ENCODE measurements at places on chromosomes 3 and 15. TPM values are rescaled to one million over a fixed set of nuclear protein-coding genes. Genes with fewer than 3 reads are reported as not detected.

GRCh38 chr3:4462369-4463040 is 4.6 kb downstream of the SUMF1 start:
- no peak for DNase-seq

DNA sequence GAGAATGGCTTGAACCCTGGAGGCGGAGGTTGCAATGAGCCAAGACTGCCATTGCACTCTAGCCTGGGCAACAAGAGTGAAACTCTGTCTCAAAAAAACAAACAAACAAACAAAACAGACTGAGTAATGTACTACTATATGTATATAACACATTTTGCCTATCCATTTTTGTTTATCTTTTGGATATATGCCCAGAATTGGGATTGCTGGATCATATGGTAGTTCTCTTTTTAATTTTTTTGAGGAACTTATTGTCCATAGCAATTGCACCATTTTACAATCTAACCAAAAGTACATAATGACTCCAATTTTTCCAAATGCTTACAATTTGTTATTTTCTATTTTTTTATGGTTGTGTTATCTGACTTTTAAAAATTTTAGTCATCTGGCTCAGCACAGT is 47.3 kb downstream of the GMPS start:
- DNase-seq, result no peak

DNA sequence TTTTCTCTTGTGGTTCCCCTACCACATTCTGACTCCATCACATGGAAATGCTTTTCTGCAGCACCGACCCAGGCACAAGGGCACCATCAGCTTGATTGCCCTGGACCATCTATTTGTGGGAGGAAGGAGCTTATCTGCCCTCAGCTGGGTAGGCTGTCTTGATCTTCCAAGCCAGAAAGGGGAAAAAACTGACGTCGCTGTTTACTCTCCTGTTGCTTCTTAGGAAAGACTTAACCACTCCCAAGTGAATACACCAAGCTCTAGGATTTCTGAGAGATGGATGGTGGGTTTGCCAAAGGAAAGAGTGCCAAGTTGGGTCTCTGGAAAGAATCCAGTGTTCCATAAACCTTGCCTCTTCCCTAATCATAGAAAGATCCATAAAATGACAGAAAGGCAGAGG is 4.0 kb downstream of the TNFAIP8L3 start:
- no peak for DNase-seq

DNA sequence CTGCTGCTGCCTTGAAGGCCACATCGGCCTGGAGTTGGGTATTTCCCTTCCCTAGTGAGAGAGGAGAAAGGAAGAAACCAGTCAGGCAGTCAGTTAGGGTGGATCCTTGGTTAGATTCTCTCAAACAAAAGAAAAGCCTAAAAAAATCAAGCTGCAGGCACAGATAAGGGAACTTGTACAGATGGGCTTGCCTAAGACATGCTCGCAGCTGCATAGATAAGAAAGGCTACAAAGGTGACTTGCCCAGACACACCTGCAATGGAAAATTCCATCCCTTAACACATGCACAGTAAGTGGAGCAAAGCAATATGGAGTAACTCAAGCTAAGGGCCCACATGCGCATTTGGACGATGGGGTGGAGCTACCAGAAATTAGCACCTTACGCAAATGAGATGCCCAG is 199.7 kb upstream of the ARPP21 start:
- no peak for DNase-seq

DNA sequence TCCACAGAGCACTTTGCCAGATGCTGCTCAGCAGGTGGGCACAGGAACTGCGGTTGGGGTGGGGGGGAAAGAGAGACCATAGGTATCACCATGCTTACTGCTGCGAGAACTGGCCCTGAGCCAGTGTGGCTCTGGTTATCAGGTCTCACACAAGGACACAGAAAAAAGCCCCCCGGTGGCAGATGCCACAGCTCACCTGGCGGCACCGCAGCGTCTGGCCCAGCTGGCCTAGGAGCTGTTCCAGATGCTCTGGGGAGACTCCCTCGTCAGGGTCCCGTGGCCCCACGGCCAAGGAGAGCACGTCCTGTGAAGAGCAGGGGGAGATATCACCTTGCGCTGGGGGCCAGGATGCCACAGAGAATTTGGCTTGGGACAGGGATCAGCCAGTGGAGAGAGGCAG is 10.8 kb downstream of the CDAN1 start:
- DNase-seq, result no peak

GRCh38 chr3:46990573-46991374 is 11.3 kb downstream of the NBEAL2 start:
- no peak for DNase-seq

- no peak for DNase-seq
Observed at GRCh38 chr3:178194539-178194938, 341.7 kb upstream of the KCNMB2 start.

- DNase-seq, result no peak
Observed at GRCh38 chr3:70982284-70982683, 601.2 kb downstream of the FOXP1 start.

GRCh38 chr3:150293401-150294001 is 114.6 kb upstream of the TSC22D2 start:
- DNase-seq, result no peak

DNA sequence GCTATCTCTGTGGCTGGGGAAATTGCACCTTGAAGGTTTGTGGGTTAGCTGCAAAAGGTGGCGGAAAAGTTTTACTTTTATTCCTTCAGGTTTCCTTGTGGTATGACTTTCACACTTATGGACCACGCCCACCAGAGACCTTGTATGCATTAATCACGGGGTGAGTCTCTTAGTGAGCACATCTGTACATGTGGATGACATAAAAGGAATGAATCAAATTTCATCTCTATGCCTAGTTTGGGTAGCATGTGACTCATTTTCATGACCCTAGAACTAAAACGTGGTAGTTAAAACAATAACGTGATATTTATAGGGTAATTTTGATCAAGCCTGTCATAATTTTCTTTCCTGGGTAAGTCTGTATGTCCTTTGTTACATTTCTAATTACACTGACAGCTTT is 141.7 kb downstream of the PDCD6IP start:
- DNase-seq, result no peak

GRCh38 chr15:81222007-81222406 is 25.3 kb downstream of the IL16 start:
- DNase-seq, result no peak

- DNase-seq, result no peak
Observed at GRCh38 chr3:139434764-139435307, 41.5 kb downstream of the RBP2 start.

DNA sequence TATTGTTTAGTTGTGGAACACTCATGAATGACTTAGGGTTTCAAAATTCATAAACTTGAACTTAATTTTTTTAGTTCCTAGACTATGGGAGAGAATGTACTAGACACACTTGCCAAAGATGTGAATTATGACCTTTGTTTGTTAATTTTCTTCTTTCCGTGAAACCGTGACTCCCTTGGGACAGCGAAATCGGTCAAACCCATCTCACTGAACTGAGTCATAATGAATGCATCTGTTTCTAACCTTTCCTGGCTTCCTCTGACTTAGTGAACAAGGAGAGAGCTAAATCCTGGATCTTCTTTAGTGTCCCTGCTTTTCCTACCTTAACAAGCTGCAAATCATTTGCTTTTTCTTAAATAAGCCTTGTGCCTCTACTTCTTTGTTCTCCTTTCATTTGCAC is 85.5 kb downstream of the LARS2 start:
- DNase-seq, result no peak

GRCh38 chr3:116849261-116849688 is 139.7 kb downstream of the TUSC7 start:
- no peak for DNase-seq

DNA sequence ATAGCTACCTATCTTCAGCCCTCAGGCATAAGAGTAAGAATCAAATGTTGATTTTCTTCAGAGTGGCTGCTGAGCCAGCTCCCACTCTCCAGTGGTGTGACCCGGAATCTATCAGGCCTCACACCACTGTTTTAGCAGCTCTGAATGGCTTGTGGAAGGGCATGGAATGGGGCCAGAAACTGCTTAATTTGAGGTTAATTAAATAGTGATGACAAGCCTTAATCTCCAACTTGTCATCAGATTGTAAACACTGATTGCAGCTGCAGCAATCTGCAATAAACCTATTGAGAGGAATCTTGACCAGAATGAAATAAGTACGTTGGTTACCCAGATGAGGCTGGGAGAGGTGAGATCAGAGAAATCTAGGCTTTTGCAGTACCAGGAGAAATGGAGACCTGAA is 317.4 kb downstream of the FHIT start:
- DNase-seq, result no peak

- no peak for DNase-seq
Observed at GRCh38 chr15:75751116-75751875, 38.6 kb upstream of the CSPG4 start.

GRCh38 chr3:142828703-142829305 is 60.1 kb downstream of the PCOLCE2 start:
- peak; percentile 87 for DNase-seq

DNA sequence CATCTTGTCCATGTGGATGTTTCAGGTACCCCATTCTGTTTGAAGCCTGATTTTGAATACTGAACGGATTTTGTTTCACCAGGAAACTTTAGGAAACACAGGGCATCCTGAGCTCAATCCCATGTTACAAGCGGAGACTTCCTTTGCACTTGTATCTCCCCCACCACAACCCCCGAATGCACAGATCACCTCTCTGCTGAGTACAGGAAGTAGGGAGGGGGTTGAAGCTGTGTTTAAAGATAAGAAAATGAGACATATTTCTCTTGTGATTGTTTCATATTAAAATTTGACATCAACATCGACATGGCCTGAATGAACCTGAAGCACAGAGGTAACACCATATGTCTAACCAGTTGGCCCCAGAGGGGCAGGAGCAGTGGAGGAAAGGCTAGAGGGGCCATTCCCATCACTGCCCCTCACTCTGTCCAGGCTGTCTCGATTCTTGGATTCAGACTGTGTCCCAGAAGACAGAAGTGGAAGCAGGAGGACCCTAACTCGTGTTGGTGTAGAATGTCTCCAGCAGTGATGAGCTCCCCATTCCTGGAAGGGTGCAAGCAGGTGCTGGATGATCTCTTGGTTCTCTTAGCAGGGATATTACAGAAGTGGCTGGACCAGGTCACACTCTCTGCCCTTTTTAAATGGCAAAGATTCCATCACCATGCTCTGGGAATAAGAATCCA is 59.6 kb upstream of the IQSEC1 start:
- no peak for DNase-seq

DNA sequence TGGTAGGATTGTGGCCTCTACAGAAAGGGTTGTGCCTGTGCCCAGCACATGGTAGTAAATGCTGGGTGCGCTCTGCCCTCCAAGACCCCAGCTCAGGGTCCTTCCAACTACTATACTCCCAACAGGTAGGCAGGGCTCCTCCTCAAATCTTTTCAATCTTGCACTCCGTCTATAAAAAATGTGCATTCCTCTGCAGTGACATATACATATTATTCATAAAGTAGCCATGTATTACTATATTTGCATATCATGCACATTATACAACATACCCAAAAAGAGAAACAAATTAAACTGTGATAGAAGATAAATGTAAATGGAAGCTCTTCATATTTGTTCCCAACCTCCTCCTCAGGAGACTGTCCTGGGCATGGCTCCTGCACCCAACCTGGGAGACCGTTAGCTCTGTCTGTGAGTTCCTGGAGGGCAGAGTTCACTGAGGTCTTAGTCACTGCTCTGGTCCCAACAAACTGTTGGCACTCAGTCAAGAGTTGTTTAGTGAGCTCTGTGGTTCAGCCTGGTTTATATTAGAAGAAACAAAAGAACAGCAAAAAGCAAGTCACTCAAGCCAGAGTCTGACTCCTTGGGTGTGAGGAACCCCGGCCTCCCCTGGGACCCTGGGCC is 47.7 kb upstream of the GRIP2 start:
- no peak for DNase-seq

GRCh38 chr3:31135546-31135945 is 241.1 kb upstream of the GADL1 start:
- no peak for DNase-seq

DNA sequence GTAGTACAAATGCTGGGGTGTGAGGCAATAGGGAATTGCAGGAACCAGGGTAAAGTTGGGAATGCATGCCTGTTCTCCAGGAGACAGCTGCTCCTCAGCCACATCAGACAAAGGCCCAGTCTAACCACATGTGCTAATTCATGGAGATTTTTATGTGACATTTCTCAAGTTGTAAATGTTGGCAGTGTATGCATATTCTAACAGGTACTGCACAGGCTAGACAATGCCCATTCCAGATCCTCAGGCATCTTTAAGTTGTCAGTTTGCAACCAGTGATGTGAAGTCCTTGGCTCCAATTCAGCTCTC is 84.9 kb downstream of the EEFSEC start:
- DNase-seq, result no peak

The TXNRD3 gene
- 13.8 TPM for total RNA-seq

The GABRR3 gene
- total RNA-seq, result not detected

The SMAD6 gene
- total RNA-seq, result 5.4 TPM

The COLQ gene
- total RNA-seq, result 2.8 TPM
